Endothelial cell of umbilical vein (primary cell): ENCODE measurements at places on chromosomes 4 and X. TPM values are rescaled to one million over a fixed set of nuclear protein-coding genes. Genes with fewer than 3 reads are reported as not detected.

DNA sequence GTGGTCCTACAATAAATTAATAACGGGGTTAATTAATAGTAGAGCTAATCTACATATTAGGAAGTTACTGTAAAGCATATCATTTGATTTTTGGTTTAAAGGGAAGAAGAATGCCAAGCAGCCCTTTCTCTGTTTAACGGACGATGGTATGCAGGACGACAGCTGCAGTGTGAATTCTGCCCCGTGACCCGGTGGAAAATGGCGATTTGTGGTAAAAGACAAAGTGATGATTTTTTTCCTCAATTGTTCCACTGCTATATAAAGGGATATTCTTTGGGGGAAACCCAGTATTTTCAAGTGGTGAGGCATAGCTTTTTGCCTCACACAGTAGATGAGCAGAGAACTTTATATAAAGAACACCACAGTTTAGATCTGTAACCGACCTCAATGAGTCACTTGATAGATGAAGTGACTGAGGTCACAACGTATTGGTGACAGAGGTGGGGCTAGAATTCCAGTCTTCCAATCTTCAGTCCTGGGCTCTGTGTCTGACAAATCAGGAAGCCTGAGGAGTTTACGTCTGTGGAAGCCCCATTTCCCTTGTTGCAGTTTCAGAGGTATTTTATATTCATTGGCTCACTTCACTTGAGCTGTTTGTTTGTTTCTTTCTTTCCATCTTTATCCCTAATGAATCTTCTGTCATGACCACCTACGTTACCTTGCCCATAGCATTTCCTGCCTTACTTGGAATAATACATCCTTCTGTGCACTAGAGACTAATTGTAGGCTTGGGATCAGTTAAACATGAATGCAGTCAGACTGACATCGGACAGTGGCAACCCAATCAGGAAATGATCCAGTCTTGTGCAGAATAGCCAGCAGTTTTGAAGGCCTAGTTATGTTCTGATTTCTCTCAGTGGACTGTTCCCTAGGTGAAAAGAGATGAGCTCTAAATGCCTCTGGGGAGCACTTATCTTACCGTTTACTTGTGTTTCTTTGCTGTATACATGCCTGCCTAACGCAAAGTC lies 30.1 kb downstream of the ZRSR2 start:
- H3K27me3 ChIP-seq, result no peaks in the 10 kb centered on the region
- DNase-seq, result no peak
- no peak overlapping the region for H3K4me3 ChIP-seq
- H3K4me1 ChIP-seq, result no peaks in the 10 kb centered on the region

DNA sequence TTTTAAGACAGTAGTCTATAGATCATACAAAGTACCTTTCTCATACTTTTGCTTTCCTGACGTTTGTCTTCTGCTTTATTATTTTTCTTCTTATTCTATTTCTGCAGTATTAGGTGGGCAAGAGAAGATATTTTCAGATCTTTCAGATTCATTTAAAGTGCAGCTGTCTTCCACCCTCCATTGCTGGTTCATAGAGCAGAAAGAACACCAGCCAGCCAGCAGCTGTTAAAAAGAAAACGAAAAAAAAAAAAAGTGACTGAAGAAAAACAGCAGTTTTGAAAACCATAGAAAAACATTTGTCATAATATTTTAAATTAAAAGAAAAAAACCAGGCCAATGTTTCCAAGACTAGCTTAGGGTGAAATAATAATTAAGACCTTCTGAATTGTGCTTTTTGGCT lies 42.9 kb downstream of the SMAD1 start:
- DNase-seq, result no peak
- H3K4me3 ChIP-seq, result no peak overlapping the region
- no peak overlapping the region for H3K27ac ChIP-seq
- no peaks in the 10 kb centered on the region for H3K27me3 ChIP-seq
- H3K4me1 ChIP-seq, result peaks cover under 1% of the 10 kb centered on the region

Gene SLC38A5
- 21.6 and 24.1 TPM in 2 replicates for polyA plus RNA-seq

Gene BRCC3
- 9.7 and 12.4 TPM in 2 replicates for polyA plus RNA-seq

- no peak overlapping the region for H3K27ac ChIP-seq
- no peak overlapping the region for H3K4me3 ChIP-seq
- H3K4me1 ChIP-seq, result no peaks in the 10 kb centered on the region
- DNase-seq, result no peak
- H3K36me3 ChIP-seq, result no peaks in the 10 kb centered on the region
Observed at GRCh38 chrX:17433965-17434364, 59.0 kb downstream of the NHS start.

Gene UGT2B15
- polyA plus RNA-seq, result not detected in 2 replicates

DNA sequence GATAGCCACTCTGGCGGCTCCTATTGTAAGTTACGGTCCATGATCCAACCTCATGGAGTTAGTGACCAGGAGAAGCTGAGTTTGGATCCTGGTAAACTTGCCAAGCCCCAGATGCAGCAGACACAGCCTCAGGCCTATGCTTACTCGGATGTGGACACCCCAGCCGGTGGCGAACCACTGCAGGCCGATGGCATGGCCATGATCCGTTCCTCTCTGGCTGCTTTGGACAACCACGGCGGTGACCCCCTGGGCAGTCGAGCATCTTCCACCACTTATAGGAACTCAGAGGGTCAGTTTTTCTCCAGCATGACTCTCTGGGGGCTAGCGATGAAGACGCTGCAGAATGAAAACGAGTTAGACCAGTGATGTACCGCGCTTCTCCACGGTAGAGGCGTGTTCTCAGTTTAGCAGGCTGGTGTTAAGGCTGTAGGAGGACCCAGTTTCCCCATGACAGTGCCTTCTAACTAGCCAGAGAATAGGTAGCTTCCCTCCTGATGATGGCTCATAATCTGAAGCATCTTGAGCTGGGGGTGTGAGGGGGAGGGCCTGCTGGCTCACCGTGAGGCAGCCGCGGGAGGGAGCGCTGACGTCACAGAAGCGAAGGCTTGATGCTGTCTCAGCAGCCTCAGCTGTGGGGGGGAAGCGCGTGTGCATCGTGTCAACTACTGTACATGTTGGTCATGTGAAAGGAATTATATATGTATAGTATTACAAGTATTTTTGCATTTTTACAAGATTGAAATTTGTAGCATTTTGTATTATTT lies 31.1 kb downstream of the ZBTB49 start:
- H3K4me1 ChIP-seq, result peaks cover 16% of the 10 kb centered on the region
- DNase-seq, result no peak
- no peak overlapping the region for H3K4me3 ChIP-seq
- no peaks in the 10 kb centered on the region for H3K27me3 ChIP-seq

- peaks cover 7% of the 10 kb centered on the region for H3K27me3 ChIP-seq
- no peak overlapping the region for H3K27ac ChIP-seq
- H3K4me1 ChIP-seq, result no peaks in the 10 kb centered on the region
- H3K4me3 ChIP-seq, result no peak overlapping the region
Observed at GRCh38 chr4:38519666-38520065, 144.3 kb upstream of the KLF3 start.

Gene CITED1
- not detected in 2 replicates for polyA plus RNA-seq

DNA sequence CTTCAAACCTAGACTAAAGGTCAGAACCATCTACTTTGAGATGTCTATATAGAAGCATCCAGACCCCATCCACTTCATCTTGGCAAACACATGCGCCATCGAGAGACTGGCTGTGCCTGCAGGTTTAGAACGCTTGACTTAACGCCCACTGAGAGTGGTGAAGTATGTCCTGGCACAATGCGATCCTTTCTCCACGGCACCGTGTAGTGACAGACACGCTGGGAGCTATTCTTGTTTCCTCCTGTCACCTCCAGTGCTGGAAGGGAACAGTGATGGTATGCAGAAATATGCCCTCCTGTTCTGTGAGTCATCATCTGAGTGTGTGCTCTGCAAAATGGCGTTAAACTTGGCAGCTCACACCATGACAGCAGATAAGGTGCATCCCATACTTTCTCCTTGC lies 330.2 kb downstream of the NLGN4X start:
- H3K4me1 ChIP-seq, result no peaks in the 10 kb centered on the region
- no peak for DNase-seq
- H3K4me3 ChIP-seq, result no peak overlapping the region
- no peak overlapping the region for H3K27ac ChIP-seq
- H3K36me3 ChIP-seq, result no peaks in the 10 kb centered on the region

DNA sequence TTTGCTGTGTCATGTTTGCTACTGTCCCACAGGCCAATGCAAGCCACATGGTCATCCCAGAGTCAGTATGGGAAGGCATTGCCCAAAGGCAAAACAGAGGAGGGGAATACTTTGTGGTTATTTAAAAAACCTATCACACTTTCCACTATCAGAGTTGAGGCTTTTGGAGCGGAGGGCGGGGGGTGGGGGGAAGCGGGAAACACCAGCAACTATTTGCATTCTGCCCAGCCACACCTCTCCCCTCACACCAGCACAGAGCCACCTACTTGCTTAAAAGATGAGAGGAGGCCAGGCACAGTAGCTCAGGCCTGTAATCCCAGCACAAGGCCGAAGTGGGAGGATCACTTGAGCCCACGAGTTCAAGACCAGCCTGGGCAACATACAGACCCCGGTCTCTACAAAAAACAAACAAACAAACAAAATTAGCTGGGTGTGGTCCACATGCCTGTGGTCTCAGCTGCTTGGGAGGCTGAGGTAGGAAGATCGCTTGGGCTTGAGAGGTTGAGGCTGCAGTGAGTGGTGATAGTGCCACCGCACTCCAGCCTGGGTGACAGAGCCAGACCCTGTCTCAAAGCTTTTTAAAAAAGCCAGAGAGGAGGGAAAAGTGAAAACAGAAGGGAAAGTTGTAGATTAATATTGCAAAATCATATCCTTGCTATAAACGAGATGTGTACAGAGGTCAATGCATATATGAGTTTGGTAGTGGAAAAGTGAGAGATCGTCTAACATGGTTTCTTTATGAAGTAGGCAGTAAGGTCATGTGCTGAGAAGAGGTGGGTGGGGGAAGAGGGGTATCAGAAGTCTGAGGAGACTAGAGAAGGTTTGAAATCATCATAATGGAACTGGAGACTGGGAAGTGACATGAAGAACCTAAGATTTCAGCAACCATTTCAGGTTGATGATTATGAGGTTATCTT lies 1.9 kb upstream of the CHST7 start:
- DNase-seq, result no peak
- H3K36me3 ChIP-seq, result no peaks in the 10 kb centered on the region
- no peak overlapping the region for H3K27ac ChIP-seq
- H3K27me3 ChIP-seq, result no peaks in the 10 kb centered on the region
- H3K4me1 ChIP-seq, result peaks cover 21% of the 10 kb centered on the region

- DNase-seq, result no peak
- no peak overlapping the region for H3K27ac ChIP-seq
- H3K27me3 ChIP-seq, result peaks cover 15% of the 10 kb centered on the region
- H3K4me1 ChIP-seq, result no peaks in the 10 kb centered on the region
- peak overlapping the region; percentile 12 for H3K4me3 ChIP-seq
Observed at GRCh38 chrX:137428221-137428661, 137.7 kb upstream of the ZIC3 start.

DNA sequence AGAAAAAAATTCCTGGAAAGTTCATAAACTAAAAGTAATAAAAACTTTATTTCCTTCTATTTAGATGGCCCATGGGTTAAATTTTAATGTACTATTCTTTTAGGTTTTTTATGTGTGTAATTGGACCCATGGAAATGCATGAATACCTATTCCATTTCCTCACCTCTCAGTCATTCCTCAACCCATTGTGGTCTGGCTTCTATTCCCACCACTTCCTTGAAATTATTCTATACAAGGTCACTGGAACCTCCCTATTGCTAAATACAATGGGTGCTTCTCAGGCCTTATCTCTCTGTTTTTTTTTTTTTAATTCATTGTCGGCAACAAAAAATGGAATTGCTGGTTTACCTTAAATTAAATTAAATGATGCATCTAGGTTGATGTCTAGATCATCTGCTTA lies 17.2 kb downstream of the SLC39A8 start:
- H3K36me3 ChIP-seq, result no peaks in the 10 kb centered on the region
- H3K27me3 ChIP-seq, result no peaks in the 10 kb centered on the region
- no peaks in the 10 kb centered on the region for H3K4me1 ChIP-seq
- H3K27ac ChIP-seq, result no peak overlapping the region

- H3K4me1 ChIP-seq, result peaks cover 34% of the 10 kb centered on the region
- no peaks in the 10 kb centered on the region for H3K27me3 ChIP-seq
- DNase-seq, result peak; percentile 69
- peak overlapping the region; percentile 1 for H3K4me3 ChIP-seq
- H3K36me3 ChIP-seq, result no peaks in the 10 kb centered on the region
Observed at GRCh38 chrX:28590396-28590795, 3.1 kb downstream of the IL1RAPL1 start.

- peaks cover 7% of the 10 kb centered on the region for H3K4me1 ChIP-seq
- no peak for DNase-seq
- H3K36me3 ChIP-seq, result no peaks in the 10 kb centered on the region
- H3K27me3 ChIP-seq, result no peaks in the 10 kb centered on the region
Observed at GRCh38 chr4:184653650-184654049, 4.1 kb downstream of the PRIMPOL start.

Gene IL21
- not detected in 2 replicates for polyA plus RNA-seq

DNA sequence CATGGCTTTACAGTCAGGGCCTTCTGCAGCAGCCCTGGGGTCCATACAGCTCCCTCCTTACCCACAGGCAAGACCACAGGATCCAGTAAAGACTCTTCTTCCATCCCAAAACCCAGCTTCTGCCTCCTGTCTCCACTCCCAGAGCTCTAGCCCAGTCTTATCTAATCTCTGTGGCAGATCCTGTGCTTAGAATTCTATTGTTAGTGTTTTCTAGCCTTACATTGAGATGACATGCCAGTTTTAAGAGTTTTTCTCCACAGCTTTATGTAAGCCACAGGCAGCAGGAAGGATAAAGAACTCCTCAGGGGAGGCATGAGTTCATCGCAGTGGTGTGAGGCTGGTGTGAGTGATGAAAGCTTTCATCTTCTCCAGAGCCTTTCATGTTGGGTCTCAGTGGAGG lies 129.1 kb downstream of the RCHY1 start:
- H3K27ac ChIP-seq, result no peak overlapping the region
- H3K36me3 ChIP-seq, result no peaks in the 10 kb centered on the region
- DNase-seq, result no peak
- no peak overlapping the region for H3K4me3 ChIP-seq
- H3K27me3 ChIP-seq, result no peaks in the 10 kb centered on the region

Gene ATP2B3
- 0.01 and 0.02 TPM in 2 replicates for polyA plus RNA-seq

DNA sequence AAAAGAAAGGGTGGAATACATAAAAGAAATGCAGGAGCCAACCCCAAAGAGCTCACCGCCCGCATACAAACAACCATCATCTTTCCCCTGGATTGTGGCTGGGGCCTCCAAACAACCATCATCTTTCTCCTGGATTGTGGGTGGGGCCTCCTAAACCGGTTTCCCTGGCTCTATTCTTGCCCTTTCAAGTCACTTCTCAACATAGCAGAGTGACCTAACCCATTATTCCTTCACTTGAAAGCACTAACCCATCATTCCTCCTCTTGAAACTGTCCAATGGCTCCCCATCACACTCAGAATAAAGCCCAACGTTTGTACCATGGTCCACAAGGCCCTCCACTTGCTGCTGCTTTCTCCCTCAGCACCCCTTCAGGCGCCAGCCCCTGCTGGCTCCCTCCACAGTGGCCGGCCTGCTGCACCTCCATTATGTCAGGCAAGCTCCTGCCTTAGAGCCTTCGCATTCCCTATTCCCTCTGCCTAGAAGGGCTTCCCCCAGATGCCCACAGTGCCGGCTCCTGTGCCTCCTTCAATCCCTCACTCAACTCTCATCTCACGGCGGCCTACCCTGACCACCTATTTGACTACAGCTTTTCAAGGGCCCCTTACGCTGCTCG lies 24.1 kb downstream of the SMIM43 start:
- H3K36me3 ChIP-seq, result no peaks in the 10 kb centered on the region
- H3K4me3 ChIP-seq, result no peak overlapping the region
- DNase-seq, result no peak

Gene AMTN
- polyA plus RNA-seq, result 0.95 and 1.2 TPM in 2 replicates
